ENCODE measurements at places on chromosomes 2 and 18.

DNA sequence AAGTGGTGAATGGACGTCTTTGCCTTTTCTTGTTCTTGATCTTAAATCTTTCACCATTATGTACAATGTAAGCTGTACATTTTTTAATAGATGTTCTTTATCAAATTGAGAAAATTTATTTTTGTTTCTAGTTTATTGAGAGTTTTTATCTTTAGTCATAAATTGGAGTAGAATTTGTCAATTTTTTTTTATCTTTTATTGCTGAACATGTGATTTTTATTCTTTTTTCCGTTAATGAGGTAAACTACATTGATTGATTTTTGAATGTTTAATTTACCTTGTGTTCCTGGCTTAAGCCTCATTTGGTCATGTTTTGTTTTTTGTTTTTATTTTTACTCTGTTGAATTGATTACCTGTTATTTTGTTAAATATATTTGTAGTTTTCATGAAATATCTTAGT, 19.7 kb downstream of the KIAA1328 start:
- DNase-seq: no peak

- DNase-seq: no peak
Measured at GRCh38 chr2:220701115-220701514, 871.0 kb downstream of the EPHA4 start.

DNA sequence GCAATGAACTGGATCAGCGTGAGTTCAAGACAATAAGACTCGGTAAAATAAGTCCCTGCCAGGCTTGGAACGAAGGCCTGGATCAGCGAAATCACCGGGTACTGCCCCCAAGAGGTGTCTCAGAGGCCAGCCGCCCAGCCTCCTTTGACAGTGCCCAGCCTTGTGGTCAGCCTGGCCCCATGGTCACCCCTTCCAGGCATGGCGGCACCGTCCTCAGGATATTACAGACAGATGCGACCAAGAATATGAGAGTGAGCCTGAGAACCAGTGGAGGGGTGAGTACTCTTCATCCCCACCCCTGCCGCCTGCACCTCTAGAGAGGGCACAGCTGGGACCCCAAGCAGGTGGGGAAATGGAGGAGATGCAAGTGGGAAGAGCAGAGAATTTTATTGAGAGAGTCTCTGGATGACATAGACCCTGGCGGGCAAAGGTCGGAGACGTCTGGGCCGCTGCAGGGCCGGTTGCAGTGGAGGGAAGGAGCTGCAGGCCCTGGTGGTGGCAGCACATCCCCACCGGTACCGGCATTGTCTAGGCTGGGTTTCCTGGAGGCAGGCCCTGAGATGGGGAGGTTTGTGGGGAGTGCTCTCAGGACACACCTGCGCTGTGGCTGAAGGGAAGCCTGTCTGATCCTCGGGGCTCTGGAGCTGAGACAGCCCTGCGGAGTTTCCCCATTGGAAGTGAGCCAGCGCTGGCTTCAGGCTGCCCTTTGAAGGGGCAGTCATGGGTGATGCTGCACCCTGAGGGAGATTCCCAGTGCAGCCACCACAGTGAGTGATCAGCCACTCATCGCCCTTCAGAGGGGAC, 190.0 kb downstream of the SEPTIN10 start:
- DNase-seq: no peak

DNA sequence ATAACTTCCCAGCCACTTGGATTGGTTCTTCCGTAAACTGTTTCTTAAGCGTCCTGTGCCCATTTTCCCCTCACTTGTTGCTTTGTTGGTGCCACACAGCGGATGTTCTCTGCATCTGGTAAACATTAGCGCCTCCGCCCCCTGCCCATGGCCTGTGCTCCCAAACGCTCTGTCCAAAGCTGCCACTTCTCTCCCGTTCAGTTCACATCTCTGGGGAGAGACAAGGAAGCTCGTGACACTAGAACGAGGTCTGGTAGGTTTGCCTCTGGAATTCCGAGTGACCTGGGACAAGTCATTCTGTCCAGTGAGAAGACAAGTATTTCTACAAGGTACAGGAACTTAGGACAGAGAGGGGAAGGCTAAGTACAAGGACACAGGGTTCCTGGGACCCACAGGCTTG, 9.4 kb downstream of the COPS9 start:
- DNase-seq: no peak

GRCh38 chr2:7691961-7692656, 774.9 kb downstream of the RNF144A start:
- DNase-seq: no peak

DNA sequence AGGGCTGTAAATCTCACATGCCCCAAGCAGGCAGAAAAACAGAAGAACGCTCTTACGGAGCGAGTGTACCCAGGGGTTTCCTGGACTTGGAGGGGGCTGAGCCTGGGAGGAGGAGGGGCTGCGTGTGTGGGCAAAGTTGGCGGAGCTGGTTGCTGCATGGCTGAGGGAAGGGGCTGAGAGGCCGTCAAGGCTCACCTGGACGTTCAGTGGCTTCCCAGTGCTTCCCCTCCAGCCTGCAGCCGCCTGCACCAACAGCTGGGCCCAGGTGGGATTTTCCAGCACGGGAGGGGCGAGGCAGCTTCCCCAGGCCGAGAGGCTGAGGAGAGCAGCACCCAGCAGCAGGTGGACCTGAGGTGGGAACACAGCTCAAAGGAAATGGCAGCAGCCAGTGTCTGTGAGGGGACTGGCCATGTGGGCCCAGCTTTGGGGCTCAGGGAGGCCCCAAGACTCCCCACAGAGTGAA, 70.6 kb upstream of the CTDP1 start:
- no peak for DNase-seq

DNA sequence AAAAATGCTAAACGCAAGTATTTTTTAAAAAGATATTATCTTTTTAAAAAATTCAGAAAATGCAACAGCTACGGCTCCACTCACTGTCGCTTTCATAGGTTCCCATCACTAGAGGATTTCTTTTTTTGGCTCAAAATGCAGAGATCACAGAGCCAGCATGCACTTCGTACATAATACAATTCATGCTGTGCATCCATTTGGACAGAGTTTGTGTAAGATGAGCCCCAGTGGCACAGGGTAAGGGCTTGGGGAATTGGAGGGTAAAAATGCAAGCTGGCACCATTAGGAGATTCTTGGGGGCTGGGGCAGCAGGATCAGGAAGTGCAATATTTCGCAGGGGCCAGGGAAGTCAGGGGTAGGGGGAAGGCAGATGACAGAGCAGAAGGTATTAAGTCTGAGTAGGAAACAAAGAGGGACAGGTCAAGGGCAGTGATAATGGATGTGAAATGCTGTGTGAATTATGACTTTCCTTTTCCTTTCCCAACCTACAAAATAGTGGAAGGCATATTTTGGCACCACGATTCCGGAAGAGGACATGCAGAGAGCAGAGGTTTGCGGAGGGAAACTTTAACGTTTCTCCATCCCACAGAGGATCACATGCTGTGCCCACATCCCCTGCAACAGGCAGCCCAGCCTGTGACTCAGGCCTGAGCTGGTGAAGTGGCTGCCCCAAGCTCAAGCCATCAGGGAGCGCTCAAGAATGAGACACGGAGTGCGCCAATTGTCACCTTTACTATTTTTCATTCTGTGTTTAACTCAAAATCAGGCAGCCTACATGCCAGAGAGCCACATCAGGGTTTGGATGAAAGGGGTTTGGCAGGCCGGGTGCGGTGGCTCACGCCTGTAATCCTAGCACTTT, 4.7 kb downstream of the CAPG start:
- peak; percentile 82 for DNase-seq

DNA sequence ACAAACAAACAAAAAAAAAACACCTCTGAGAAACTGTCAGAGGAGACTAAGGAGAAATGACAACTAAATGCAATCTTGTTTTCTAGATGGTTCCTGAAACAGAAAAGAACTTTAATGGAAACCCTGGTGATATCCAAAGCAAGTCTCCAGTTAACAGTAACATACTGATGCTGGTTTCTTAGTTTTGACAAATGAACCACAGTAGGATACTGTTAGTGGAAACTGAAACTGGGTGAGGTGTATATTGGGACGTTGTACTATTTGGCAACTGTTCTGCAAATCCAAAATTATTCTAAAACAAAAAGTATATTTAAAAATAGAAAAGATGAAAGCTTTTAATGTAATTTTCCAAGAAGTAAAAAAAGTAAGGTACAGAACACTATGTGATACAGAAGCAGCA, 11.4 kb downstream of the SESTD1 start:
- DNase-seq: no peak

DNA sequence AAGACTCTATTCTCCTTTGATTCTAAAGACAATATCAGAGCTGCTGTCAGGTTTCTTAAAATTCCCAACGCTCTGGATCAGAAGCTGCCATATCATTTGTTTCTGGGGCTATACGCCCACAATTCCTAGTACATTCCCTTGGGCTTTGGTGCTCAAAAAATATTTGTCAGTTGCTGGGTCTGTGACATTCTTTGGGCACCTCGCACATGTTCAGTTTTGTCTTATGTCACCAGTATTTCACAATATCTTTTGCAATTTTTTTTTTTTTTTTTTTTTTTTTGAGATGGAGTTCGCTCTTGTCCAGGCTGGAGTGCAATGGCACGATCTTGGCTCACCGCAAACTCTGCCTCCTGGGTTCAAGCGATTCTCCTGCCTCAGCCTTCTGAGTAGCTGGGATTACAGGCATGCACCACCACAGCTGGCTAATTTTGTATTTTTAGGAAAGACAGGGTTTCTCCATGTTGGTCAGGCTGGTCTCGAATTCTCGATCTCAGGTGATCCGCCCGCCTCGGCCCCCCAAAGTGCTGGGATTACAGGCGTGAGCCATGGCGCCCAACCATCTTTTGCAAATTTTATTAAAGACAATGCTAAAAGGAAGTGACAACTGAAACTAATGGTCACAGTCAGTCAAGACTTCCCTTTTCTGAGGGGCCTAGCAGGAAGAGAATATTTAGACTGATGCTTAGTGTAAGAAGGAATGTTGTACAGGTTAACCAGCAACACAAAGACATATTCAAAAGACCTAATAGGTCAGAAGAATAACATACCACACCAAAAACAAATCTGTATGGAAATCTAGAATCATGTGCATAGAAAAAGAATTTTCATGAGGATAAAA, 6.8 kb downstream of the ZNF397 start:
- no peak for DNase-seq

DNA sequence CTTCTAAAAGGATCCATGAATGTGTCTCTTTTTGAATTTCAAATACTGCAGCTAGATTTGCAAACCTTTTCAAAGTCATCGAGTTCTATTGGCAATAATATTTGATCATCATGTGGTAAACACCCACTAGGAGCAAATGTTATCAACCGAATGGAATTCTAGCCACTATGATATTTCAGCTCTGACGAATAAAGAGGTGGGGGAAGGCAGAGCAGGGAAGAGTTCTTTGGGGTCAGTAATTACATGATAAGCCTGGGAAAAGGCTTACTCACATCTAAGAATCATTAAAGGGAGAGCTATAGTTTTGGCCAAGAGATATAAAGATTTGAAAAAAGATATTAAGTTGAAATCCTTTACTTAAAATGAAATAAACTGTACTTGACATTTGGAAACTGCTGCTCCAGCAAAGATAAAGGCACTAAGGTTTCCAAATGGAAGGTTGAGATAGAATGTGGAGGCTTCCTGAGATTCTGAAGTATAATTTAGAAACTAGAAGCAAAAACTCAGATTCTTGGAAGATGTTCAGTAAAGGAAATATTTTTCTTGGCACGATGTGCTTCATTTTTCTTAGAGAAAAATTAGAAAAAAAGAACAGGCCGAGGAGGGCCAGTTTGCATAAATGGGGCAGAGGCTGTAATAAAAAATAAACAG, 104.7 kb upstream of the ARHGAP28 start:
- DNase-seq: no peak

- DNase-seq: no peak
Measured at GRCh38 chr2:114011713-114012112, 121.8 kb downstream of the ACTR3 start.

GRCh38 chr2:186068139-186068801, 329.7 kb downstream of the FSIP2 start:
- no peak for DNase-seq

DNA sequence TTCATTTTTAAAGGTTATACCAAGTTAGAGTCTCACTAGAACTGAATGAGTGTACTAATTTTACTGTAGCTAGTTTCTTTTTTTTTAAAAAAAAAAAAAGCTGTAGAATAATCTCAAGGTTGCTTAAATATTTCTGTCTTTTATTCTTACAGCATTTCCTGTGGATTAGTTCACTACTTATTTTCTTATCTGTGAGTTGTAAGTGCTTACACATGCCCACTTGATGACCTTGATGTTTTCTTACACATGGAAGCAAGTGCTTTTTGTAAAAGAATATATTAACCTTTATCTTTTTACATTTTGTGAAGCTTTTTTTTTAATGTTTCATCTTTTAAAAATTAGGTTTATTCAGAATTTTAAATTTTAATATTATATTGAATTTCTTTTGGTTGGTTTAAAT, 57.8 kb downstream of the MSH2 start:
- DNase-seq: no peak

DNA sequence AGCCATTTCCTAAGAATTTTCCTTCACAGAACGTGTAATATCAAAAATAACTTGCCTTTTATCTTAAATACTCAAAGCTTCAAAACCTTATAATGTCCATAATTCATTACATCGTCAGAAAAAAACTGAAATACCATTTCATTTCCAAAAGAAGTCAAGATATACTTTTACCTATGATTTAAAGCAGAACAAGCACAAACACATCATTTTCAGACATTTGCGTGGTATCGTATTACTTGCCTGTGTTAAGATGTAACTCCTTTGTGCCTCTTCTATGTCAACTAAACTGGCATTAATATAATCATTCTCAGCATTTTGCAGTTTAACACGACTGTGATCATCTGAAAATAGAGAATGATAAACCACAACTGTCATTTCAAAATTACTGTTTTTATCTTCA, 47.5 kb downstream of the PTPN2 start:
- no peak for DNase-seq

- no peak for DNase-seq
Measured at GRCh38 chr18:44229693-44230108, 451.0 kb upstream of the SETBP1 start.

GRCh38 chr18:69705987-69706386, 241.7 kb downstream of the CD226 start:
- DNase-seq: no peak

DNA sequence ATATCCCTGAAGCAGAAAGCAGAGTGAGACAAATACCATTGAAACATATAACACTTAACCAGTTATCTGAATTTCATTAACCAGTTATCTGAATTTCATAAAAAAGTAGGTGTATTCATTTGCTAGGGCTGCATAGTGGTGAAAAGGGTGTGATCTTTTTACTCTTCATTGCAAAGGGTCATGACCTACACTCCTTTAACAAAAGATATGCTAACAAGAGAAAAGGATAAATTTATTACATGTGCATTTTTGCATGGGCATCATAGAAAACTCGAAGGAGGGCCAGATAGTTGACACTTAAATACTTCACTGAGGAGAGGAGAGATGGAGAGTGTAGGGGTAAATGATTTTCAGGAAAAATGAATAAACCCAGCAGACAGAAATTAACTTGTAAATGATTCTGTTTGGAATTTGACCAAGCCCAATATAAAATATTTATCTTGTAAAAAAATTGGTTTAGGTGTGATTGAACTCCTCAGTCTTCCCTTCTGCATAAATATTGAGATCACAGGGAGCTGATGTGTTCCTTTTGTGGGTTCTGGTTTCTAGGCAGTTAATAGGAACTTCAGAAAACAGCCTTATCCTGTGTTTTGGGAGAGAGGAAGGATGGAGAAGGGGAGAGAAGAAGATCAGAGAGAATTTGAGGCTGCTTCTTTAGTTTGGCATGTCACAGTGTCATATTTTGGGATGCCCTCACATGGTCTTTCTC, 372.5 kb upstream of the SYT4 start:
- no peak for DNase-seq

- DNase-seq: no peak
Measured at GRCh38 chr18:45355944-45356520, 259.2 kb upstream of the SLC14A2 start.

All from CD4-positive, alpha-beta T cell treated with Interleukin-6 for 4 hours (primary cell).